ENCODE measurements at places on chromosomes 5 and 9.

GRCh38 chr5:168106008-168106761, 185.3 kb upstream of the WWC1 start:
- peak; percentile 64 for DNase-seq

GRCh38 chr5:110510146-110510545, 216.3 kb downstream of the TMEM232 start:
- no peak for DNase-seq

DNA sequence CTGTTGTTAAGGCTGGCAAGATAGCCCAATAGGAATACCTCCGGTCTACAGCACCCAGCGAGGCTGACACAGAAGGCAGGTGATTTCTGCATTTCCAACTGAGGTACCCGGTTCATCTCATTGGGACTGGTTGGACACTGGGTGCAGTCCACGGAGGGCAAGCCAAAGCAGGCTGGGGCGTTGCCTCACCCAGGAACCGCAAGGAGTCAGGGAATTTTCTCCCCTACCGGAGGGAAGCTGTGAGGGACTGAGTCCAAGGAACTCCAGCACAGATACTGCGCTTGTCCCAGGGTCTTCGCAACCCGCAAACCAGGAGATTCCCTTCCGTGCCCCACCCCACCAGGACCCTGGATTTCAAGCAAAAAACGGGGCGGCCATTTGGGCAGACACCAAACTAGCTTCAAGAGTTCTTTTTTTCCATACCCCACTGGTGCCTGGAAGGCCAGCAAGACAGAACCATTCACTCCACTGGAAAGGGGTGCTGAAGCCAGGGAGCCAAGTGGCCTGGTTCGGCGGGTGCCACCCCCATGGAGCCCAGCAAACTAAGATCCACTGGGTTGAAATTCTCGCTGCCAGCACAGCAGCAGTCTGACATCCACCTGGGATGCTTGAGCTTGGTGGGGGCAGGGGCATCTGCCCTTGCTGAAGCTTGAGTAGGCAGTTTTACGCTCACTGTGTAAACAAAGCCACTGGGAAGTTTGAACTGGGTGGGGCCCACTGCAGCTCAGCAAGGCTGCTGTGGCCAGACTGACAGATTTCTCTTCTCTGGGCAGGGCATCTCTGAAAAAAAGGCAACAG, 647.2 kb downstream of the BNC2 start:
- DNase-seq = no peak

GRCh38 chr5:33184367-33184766, 256.4 kb upstream of the TARS1 start:
- no peak for DNase-seq

DNA sequence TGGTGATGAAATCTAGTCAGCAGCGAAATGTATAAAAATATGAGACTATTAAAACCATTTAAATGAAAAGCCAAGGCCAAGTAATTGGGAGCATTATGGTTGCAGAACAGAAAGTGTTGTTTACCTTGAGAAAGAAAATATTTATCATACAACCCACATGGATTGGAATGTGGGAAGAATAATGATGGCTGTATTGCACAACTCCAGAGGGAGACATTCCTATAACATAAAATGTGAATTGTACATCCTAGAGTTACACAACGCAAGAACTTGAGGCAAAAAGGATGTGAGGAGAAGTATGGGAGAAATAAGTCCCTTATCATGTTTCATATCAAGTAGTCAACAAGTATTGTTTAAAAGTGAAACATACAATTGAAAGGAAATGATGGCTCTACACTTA, 1014.0 kb upstream of the SEMA6A start:
- DNase-seq = no peak
